ENCODE measurements at places on chromosomes 1 and 21. TPM values are rescaled to one million over a fixed set of nuclear protein-coding genes. Genes with fewer than 3 reads are reported as not detected.

GRCh38 chr1:46133181-46133658 is 791 bp upstream of the PIK3R3 start:
- peak overlapping the region; percentile 95 for H3K27ac ChIP-seq
- H3K4me1 ChIP-seq, result peaks cover 13% of the 10 kb centered on the region
- H3K27me3 ChIP-seq, result 0 out of 2 replicates have a peak, but pooled peaks cover 4% of the 10 kb centered on the region
- H3K36me3 ChIP-seq, result no peaks in the 10 kb centered on the region
- peak overlapping the region; percentile 77 for H3K4me3 ChIP-seq

GRCh38 chr1:6378096-6378746 is 15.3 kb downstream of the ACOT7 start:
- no peak overlapping the region for H3K4me3 ChIP-seq
- no peaks in the 10 kb centered on the region for H3K27me3 ChIP-seq
- no peaks in the 10 kb centered on the region for H3K36me3 ChIP-seq
- no peaks in the 10 kb centered on the region for H3K4me1 ChIP-seq

The HSD11B1 gene
- total RNA-seq, result 0.54 TPM

The TNFSF18 gene
- total RNA-seq, result 0.22 TPM

The CATSPERE gene
- 1.2 TPM for total RNA-seq

DNA sequence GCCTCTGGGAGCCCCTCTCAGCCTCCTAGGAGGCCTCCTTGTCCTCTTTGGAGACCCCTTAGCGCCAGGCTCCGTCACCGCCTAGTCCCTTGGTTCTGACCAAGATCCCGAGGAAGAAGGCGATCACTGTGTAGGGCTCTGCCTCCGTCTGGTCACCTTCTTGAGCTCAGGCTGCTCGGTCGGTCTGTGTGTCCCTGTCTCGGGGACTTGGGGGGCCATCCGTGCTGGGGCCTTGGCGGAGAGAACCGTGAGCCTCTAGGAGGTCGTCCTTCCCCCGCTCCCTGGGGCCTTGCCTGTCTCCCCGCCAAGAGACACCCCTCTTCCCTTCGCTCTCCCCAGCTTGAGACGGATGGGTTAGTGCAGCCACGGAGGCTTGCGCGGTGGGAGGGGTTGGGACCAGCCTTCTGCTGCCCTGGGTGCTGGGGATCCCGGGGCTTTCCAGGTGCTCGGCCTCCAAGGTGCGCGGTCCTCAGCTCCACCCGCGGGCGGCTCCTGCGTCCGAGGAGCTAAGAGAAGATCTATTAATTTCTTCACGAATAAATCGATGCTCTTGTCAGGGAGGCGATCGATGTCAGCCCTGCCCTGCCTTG is 701 bp upstream of the INSRR start:
- H3K36me3 ChIP-seq, result no peaks in the 10 kb centered on the region
- peaks cover 18% of the 10 kb centered on the region for H3K27me3 ChIP-seq
- DNase-seq, result peak; percentile 55
- H3K4me1 ChIP-seq, result 0 out of 2 replicates have a peak, but pooled peaks cover 3% of the 10 kb centered on the region

The PMF1 gene
- 44.4 TPM for total RNA-seq

DNA sequence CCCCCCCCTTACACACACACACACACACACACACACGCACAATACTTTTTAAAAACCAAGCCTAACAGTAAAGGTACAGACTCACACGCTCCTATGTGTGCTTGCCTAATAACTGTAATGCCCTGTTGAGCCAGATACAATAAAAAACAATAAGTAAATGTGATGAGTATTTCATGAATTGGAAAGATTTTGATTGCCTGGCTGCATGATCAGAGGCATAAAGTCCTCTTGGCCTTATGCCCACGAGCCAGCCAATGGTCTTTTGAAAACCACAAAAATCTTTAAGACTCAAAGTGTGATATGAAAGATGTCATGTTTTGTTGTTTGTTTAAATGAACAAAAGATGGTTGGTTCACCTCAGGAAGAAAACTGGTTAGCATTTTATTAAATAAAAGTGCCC is 441.9 kb upstream of the ZRANB2 start:
- H3K27ac ChIP-seq, result no peak overlapping the region
- no peaks in the 10 kb centered on the region for H3K4me1 ChIP-seq
- DNase-seq, result peak; percentile 2
- H3K27me3 ChIP-seq, result no peaks in the 10 kb centered on the region
- H3K4me3 ChIP-seq, result no peak overlapping the region

The NBPF3 gene
- total RNA-seq, result 18.5 TPM

GRCh38 chr1:60088620-60089155 is 15.1 kb upstream of the C1orf87 start:
- no peaks in the 10 kb centered on the region for H3K36me3 ChIP-seq
- DNase-seq, result peak; percentile 24
- H3K4me1 ChIP-seq, result no peaks in the 10 kb centered on the region

The C8B gene
- total RNA-seq, result not detected

The SPRR1A gene
- not detected for total RNA-seq

The C1orf94 gene
- total RNA-seq, result not detected

- no peak overlapping the region for H3K4me3 ChIP-seq
- H3K36me3 ChIP-seq, result no peaks in the 10 kb centered on the region
- no peaks in the 10 kb centered on the region for H3K27me3 ChIP-seq
- H3K4me1 ChIP-seq, result no peaks in the 10 kb centered on the region
These were observed 59.0 kb upstream of the KCND3 start for GRCh38 chr1:112048421-112048820.

GRCh38 chr1:62840555-62840954 is 56.6 kb downstream of the ATG4C start:
- no peaks in the 10 kb centered on the region for H3K36me3 ChIP-seq
- DNase-seq, result no peak
- H3K27me3 ChIP-seq, result no peaks in the 10 kb centered on the region
- no peak overlapping the region for H3K27ac ChIP-seq
- no peak overlapping the region for H3K4me3 ChIP-seq
- H3K4me1 ChIP-seq, result no peaks in the 10 kb centered on the region

DNA sequence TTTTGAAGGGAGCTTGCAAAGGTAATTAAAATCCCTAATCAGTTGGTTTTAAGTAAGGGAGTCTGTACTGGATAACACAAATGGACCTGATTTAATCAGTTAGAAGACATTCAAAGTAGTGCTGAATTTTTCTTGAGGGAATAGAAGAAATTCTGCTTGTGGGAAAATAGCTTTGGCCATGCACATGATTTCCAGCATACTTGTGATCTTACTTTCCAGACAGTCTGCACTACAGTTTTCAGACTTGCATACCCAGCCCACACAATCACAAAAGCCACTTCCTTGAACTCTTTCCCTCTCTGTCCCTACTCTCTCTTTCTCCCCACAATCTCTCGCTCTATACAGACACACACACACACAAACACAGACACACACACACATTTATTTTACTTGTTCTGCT is 852.1 kb downstream of the PLA2G4A start:
- H3K4me1 ChIP-seq, result peaks cover 37% of the 10 kb centered on the region
- H3K27me3 ChIP-seq, result no peaks in the 10 kb centered on the region
- no peaks in the 10 kb centered on the region for H3K36me3 ChIP-seq
- peak overlapping the region; percentile 62 for H3K27ac ChIP-seq

DNA sequence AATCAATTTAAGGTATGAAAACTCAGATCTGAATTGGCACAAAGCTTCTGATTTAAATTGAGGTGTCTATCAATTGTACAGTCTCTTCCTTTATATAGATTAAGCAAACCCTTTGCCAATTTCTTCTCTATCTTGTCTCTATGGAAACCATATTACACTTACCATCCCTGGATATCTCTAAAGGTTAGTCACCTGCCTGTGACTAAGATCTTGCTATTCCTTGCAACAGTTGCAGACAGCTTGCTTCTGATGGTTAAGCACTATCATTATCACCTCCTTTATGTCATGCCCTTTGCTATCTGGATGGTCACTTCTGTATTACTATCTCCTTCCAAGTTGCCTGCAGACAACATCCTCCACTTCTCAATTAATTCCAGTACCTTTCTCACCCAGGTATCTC is 998.6 kb upstream of the B3GALT2 start:
- no peaks in the 10 kb centered on the region for H3K27me3 ChIP-seq
- H3K4me1 ChIP-seq, result no peaks in the 10 kb centered on the region
- no peaks in the 10 kb centered on the region for H3K36me3 ChIP-seq
- DNase-seq, result no peak
- no peak overlapping the region for H3K4me3 ChIP-seq
- no peak overlapping the region for H3K27ac ChIP-seq

DNA sequence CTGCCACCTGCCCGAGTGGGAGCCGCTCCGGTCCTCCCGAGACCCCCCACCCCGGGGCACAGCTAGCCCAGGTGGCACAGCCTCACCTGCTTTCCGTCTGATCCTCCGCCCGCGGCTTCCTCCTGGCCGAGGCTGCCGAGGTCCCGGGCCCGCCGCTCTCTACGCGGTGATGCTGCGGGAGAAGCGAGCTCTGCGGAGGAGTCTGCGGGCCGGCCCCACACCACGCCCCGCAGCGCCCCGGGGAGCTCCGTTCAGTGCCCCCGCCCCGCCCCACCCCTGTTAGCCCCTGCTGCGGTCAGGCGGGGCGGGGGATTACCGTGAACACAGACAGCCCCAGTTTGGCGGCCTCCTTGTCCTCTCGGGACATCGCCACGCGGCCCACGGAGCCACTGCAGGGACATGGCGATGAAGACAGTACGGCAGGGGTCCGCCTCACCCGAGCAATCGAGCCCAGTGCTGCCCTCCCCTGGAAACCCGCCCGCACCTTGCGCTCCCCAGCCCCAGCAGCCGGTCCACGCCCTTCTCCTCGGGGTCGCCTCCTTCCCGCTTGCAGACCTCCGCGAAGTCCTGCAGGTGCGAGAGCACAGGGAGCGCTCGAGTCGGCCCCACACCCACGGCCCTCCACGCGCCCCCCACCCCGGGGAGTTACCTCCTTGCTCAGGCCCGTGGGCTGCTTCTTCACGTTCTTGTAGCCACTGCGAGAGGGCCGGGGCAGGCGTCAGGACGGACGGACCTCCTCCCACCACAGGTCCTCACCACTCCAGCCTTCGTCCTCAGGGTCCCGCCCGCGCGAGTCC is 933 bp downstream of the C1orf35 start:
- peaks cover 20% of the 10 kb centered on the region for H3K36me3 ChIP-seq
- H3K27me3 ChIP-seq, result no peaks in the 10 kb centered on the region
- peak overlapping the region; percentile 88 for H3K4me3 ChIP-seq
- peak; percentile 66 for DNase-seq

DNA sequence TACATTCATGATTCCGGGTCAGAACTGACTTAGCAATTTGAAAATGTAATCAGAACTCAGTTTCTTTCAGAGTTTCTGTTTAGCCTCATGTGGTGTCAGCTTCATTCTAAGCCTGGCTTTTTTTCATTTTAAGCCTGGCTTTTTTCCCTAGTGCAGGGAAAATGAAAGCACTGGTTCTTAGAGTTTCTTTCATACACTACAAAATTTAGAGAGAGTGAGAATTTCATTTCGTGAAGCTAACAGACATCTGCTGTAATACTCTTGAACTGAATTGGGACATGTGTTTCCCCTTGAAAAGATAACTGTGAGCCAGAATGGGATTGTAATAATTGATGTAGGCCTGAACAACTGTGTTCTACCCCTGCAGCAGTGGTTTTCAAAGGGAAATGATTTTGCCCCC is 95.3 kb upstream of the KIAA0040 start:
- H3K4me3 ChIP-seq, result no peak overlapping the region
- H3K36me3 ChIP-seq, result no peaks in the 10 kb centered on the region
- no peak overlapping the region for H3K27ac ChIP-seq
- no peak for DNase-seq

DNA sequence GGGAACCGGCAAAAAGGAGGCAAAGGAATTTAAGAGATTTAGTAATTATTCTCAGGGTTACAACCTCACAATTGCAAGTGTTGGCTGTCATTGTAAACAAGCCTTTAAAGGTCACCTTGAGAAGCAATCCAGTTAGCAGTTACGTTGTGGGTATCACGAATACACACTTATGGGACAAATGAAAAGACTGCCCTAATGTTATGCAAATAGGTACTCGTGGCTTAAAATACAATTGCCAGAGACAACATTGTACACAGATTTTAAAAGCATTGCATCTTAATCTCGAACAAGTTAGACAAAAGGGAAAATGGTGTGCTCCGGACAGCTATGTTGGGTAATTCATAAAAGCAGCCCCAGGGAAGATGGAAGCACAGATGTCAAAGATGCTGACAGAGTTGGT is 120.5 kb upstream of the ZC3H12A start:
- H3K27ac ChIP-seq, result no peak overlapping the region
- H3K4me1 ChIP-seq, result no peaks in the 10 kb centered on the region
- H3K36me3 ChIP-seq, result no peaks in the 10 kb centered on the region
- no peak for DNase-seq
- H3K4me3 ChIP-seq, result no peak overlapping the region

DNA sequence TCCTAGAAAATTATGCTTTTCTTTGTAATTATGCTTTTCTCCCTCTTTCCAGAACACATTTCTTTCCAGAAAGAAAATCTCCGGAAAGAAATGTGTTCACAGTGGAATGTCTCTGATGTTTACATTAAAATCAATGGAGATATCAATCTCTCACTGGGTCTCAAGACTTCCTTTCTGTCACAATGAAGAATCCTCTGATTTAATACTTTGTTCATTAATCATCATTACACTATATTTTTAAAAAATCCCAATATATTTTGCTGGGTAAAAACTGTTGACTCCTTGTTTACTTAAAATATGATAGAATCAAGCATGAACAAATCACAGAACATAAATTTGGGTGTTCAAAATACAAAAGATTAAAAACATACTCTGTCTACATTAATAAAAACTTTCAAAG is 26.3 kb upstream of the TGFBR3 start:
- H3K4me3 ChIP-seq, result no peak overlapping the region
- no peaks in the 10 kb centered on the region for H3K4me1 ChIP-seq
- no peaks in the 10 kb centered on the region for H3K27me3 ChIP-seq
- no peak overlapping the region for H3K27ac ChIP-seq
- H3K36me3 ChIP-seq, result no peaks in the 10 kb centered on the region

GRCh38 chr1:54003249-54003646 is 14.7 kb downstream of the LDLRAD1 start:
- no peak overlapping the region for H3K4me3 ChIP-seq
- H3K27me3 ChIP-seq, result no peaks in the 10 kb centered on the region
- no peaks in the 10 kb centered on the region for H3K36me3 ChIP-seq
- H3K4me1 ChIP-seq, result no peaks in the 10 kb centered on the region
- no peak overlapping the region for H3K27ac ChIP-seq

- H3K27ac ChIP-seq, result no peak overlapping the region
- H3K4me1 ChIP-seq, result no peaks in the 10 kb centered on the region
- peak; percentile 72 for DNase-seq
- no peak overlapping the region for H3K4me3 ChIP-seq
These were observed 16.9 kb downstream of the TCEANC2 start for GRCh38 chr1:54070171-54070837.

- H3K4me3 ChIP-seq, result no peak overlapping the region
- H3K4me1 ChIP-seq, result no peaks in the 10 kb centered on the region
- no peak for DNase-seq
- no peaks in the 10 kb centered on the region for H3K36me3 ChIP-seq
- no peaks in the 10 kb centered on the region for H3K27me3 ChIP-seq
- H3K27ac ChIP-seq, result no peak overlapping the region
These were observed 231.5 kb upstream of the SNX7 start for GRCh38 chr1:98429965-98430443.

Measured in GM23248 (cell line).